SK-MEL-5 (cell line): ENCODE measurements at places on chromosomes 3 and 15. TPM values are rescaled to one million over a fixed set of nuclear protein-coding genes. Genes with fewer than 3 reads are reported as not detected.

- no peak for DNase-seq
These were observed 255.8 kb downstream of the FAM43A start for GRCh38 chr3:194941360-194941955.

- DNase-seq: no peak
These were observed 235.6 kb downstream of the CLSTN2 start for GRCh38 chr3:140170612-140171011.

DNA sequence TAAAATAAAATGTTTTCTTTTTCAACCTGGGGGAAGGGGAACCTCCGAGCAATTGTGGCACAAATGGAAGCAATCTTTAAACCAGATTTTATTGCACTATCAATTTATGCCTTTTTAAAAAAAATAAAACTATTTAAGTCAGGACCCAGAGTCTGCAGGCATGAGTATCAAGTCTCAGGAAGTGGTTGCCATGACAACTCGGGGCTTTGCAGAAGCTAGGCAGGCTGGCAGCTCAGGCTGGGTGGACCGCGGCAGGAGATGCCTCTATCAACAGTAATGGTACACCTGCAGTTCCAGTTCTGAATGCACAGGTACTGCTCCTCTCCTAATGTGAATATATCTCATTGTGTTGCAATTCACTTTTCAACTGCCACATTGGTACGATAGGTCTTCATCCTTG, 447.7 kb downstream of the GABRG3 start:
- DNase-seq: no peak

- DNase-seq: no peak
These were observed 28.5 kb downstream of the THBS1 start for GRCh38 chr15:39609166-39609916.

DNA sequence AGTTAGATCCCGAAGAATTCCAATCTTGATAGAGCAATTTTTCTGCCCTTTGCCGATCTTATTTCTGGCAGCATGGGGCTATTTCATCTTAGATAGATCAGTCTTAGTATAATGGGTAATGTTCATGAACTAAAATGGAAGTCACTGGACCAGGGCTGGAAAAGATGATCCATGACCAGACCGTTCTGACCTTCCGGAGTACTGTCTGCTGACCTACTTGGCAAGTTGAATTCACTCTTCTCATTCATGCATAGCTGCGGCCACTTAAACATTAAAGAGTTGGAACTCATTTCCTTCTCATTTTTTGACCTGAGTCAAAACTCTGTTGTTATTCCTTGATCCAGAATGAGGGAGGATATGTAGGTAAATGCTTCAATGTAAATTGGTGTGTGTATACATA, 32.5 kb downstream of the GMNC start:
- DNase-seq: no peak

DNA sequence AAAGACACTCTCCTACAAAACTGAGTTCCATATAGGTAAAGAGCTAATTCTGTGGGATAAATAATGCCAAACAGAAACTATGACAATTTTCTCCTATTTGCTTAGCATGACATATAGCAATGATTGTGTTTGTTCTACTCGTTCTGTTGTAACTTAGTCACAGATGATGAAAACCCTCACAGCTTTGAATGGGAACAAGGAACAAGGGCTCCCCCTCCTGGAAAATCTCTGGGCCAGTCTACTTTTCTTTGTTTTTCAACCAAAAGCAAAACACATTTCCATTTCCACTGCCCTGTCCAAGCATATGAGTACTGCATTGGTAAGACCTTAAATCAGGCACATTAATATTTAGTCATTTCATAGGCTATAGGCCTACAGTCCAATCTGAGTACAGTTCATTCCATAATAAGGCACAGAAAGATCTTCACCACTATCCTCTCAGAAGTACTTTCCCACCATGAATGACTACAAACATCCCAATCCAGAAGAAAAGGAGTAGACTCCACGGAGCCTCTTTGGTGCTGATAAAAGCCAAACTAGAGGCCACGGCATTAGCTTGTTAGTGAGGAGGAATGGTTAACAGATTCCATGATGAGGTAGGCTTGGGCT, 67.1 kb downstream of the ATP8B4 start:
- DNase-seq: peak; percentile 74

GRCh38 chr15:74497584-74497983, 36.6 kb upstream of the UBL7 start:
- DNase-seq: no peak

DNA sequence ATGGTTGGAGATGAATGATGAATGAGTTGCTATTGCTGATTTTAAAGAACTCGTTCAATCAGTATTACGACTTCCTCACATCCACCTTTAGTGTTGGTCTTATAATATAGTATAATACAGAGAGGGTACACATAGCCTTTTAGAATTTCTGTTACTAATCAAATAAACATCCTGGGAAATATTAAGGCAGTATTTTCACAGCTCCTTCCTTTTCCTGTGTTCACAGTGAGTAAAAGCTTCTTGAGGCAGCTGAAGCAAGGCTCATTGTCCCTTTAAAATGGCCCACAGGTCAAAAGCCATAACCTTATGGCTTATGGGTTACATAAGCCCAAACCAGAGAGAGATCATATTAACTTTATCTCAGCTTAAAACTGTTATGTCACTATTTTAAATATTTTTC, 1.3 kb upstream of the BTLA start:
- no peak for DNase-seq

- DNase-seq: no peak
These were observed 190.4 kb downstream of the GHSR start for GRCh38 chr3:172257648-172258400.

GRCh38 chr15:50940506-50940905, 32.0 kb downstream of the AP4E1 start:
- peak; percentile 10 for DNase-seq

- DNase-seq: no peak
These were observed 61.8 kb downstream of the HACD2 start for GRCh38 chr3:123523023-123523412.

DNA sequence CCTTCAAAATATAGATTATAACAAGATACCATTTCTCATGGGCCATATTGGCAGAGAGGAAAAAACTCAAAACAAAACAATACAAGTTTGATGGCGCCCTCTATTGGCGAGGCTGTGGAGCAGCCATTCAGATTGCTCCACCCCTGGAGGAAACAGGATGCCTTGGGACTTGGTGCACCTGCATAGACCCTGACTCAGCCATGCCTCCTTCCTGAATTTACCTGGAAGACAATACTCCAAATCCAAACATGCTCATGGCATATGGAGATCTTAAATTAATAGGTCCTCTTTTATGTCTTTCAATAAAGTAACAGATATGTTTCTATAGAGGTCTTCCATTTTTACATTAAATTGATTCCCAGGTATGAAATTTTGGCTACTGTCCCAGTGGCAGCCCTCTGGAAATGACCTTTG, 90.0 kb downstream of the APBA2 start:
- DNase-seq: peak; percentile 75

DNA sequence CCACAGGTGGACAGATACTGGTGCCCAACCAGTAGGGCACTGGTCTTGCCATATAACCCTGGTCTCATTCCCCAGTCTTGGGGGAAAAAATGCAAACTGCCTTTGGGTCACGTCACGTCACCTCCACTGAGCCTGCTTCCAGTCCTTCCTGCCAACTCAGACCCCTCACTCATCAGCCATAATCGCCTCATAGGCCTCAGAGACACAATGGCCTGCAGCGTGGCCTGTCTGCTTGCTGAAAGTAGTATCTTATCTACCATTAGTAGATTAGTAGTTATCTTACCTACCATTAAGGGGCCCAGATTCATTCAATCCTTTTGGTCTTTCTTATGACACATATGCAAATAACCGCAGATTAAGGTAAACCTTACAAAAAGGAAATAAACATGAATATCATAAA, 93.8 kb downstream of the FAM174B start:
- DNase-seq: no peak

DNA sequence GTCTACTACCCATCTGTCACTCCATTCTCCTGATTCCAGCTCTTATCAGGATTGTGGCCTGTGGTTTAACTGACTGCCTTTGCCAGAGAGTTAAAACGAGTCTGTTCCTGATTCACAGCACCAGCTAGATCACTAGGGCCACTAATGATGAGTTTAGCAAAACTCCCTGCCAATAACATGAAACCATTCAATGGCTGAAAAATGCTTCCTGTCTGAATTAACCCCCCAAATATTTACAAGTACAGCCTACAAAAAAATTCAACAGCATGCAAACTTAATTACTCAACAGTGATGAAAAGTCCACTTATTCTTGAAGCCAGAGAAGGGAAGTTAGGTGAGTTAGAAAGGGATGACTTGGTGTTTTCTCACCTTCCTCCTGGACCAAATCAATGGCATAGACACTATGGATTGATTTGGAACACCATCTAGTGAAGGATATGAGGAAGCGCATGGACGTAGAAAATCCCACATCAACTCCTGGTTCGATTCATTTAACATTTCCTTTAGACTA, 141.4 kb downstream of the TGFBR2 start:
- DNase-seq: peak; percentile 49

DNA sequence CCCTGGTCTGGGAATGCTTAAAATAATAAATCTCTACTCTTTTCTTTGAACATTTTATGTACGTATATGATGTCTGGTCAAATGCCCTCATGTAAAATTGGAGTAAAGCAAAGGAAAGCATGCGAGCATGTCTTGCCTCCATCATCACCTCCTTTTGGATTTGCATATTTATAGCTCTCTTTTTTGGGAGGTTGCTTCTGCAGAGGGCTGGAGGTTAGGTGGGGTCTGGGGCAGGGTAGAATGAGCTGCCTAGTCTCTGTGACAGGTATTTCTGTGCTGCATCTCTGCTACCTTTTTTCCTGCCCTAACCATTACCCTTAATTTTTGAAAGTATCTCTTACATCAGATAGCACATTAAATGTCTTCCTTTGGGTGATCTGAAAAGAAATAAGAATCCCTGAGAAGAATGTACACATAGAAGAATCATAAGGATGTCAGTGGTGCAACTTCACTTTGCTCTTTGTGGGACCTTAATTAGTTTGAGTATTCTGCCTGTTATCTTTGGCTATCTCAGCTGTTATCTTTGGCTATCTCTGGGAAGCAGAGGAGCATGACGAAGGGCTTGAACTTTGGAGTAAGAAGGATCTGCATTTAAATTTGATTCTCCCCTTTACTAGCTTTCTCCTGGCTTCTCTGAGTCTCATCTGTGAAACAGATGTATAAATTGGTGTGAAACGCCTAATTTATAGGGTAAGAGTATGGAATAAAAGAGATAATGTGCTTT, 40.2 kb downstream of the PPM1L start:
- no peak for DNase-seq

- DNase-seq: no peak
These were observed 343.0 kb downstream of the PLOD2 start for GRCh38 chr3:145817870-145818483.

DNA sequence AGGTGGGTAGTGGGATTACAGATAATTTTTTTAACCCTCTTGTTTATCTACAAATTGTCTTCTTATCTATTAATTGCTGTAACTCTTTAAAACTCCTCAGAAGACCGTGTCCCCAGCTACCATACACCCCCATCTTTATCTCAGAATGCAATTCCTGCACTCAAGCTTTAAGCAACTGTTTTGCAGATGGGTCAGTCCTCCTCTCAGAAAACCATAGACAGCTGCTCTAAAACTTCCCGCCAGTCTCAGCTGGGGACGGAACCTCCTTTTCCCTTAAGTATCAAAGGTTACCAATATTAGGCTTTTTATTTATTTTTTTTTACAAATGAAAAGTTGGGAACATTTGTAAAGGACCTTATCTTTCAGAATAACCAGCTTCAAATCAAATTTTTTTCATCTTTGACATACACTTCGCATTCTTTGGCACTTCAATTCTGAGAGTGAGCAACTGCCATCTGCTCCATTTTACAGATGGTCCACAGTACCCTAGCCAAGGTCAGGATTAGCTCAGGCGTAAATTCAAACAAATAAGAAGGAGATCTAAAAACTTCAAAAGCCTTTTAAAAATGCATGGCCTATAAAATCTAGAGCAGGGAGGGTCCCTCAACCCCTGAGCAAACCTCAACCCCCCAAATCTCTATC, 1.3 kb downstream of the GATM start:
- DNase-seq: no peak

GRCh38 chr3:65706776-65707568, 331.7 kb downstream of the MAGI1 start:
- no peak for DNase-seq

The GOLGA8J gene
- total RNA-seq: 0.16 TPM in 1 of 2 replicates, not detected in the other

The GREM1 gene
- total RNA-seq: under 0.01 TPM in 1 of 2 replicates, not detected in the other

The CPB1 gene
- total RNA-seq: not detected in 2 replicates

The NOX5 gene
- 4.0 TPM in 2 replicates for total RNA-seq

The AHSG gene
- total RNA-seq: not detected in 2 replicates

The ABHD6 gene
- total RNA-seq: 38.2 and 43.5 TPM in 2 replicates

The IL17RD gene
- total RNA-seq: 1.2 and 1.4 TPM in 2 replicates

The TMEM158 gene
- total RNA-seq: 2.7 and 4.2 TPM in 2 replicates

The ECE2 gene
- total RNA-seq: not detected in 2 replicates
